Activated T-helper 1 cell treated with anti-CD3 and anti-CD28 coated beads, Interleukin-12 subunit alpha, Interleukin-12 subunit beta, Interleukin-2, Interleukin-4 antibody, amounts not matched to agents 30 ng/mL and 10 ng/mL and 1 ng/mL, durations not matched to agents 14 hours and 24 hours and 36 hours (primary cell): ENCODE measurements at places on chromosomes 5 and 9.

DNA sequence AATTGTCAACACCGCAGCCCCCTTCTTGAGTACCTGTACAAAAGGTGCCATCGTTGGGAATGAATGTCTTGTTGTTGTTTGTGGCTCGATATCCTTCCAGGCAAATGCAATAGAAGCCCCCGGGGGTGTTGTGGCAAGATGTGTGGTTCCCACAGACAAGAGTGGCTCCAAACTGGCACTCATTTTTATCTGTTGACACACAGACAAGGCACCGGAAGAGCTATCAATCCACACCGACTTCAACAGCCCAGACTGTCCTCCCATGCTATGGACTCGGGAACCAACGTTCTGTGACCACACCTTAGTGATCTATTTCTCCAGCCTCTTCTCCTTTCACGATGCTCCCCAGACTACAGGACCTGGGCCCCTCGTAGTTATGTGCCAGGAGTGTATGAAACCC is 25.9 kb downstream of the SUSD1 start:
- no peak for DNase-seq

DNA sequence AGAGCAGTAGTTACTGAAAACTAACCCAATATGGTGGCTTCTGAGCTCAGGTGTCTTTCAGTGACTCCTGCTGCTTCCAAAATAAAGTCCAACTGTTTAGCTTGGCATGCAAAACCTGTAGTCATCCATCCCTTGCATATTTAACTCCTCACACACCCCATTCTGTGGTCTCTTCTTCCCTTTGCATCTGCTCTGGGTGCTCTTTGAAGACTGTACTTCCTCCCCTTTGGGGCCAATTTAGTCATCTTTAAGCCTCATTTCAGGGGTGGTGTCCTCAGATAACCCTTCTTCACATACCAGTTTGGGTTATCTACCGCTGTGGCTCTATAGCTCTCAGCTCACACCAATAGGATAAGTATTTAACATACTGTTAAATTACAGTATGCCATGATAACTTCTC is 209.9 kb upstream of the DMRT1 start:
- DNase-seq, result no peak

DNA sequence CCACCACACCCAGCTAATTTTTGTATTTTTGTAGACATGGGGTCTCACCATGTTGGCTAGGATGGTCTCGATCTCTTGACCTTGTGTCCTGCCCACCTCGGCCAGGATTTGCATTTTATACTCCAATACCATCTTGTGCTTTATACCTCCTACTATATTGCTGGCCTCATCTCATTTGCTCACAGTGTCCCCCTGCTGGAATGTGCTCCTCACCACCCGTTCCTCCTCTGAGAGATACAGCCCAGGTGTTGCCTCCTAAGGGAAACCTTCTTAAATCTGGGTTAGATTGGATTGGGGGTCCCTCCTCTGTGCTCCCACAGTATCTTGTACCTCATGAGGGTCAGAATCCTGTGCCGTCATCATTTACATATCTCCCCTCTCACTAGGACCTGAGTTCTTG is 131.7 kb downstream of the PAPPA start:
- no peak for DNase-seq

DNA sequence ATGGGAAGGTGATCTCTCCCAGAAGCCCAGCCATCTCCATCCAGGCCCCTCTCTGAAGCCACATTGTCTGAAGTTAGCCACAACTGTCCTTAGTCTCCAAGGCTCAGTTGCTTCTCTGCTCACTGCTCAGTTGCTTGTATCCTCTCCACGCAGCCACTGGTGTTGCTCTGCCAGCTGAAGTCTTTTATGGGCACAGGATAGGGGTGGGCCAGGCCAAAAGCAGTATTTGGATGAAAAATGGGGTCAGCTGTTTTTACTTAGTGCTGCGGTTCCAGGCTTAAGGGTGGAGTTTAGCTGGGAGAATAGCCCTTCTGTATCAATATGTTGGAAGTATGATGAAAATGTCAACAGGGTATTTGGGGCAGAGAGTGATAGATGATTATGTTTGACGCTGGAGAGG is 168.8 kb upstream of the PPP1R2B start:
- DNase-seq, result no peak
